HT1080 (cell line): ENCODE measurements at places on chromosomes 3 and 15.

DNA sequence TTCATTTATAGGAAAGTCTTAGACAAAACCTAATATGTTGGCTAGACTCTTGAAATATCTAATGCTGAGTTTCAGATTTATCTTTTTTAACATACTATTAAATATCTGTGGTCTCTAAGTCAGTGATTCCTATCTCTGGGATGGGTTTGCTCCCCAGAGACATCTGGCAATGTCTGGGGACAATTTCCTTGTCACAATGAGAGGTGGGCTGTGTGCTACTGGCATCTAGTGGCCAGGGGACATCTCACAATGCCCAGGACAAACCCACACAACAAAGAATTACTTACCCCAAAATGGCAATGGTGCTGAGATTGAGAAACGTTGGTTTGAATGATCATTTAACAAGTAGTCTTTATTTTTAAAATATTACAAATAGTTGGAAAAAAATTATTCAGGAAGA is 602.1 kb downstream of the MAGI1 start:
- DNase-seq: peak; percentile 46

DNA sequence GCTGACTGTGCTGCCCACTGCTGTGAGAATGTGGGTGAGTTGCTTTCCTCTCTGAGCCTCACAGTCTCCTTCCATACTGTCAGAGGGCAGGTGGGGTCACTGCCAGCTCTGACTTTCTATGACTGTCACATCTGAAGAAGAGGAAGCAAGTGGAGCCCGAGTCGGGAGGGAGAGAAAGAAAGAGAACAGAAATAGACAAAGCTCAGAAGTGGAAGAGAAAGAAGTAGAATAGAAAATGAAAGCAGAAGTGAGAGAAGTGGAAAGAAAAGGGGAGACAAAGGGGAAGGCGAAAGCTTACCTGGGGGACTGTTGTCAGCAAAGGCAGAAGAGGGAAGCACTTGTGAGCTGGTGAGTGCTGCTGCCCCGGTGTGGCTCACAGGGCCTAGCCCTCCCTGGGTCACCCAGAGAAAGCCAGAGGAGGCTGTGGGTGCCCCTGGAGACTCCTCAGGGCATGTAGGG is 57.9 kb downstream of the EPHB1 start:
- DNase-seq: no peak

- DNase-seq: no peak
Measured at GRCh38 chr15:87632364-87632763, 624.2 kb downstream of the NTRK3 start.

DNA sequence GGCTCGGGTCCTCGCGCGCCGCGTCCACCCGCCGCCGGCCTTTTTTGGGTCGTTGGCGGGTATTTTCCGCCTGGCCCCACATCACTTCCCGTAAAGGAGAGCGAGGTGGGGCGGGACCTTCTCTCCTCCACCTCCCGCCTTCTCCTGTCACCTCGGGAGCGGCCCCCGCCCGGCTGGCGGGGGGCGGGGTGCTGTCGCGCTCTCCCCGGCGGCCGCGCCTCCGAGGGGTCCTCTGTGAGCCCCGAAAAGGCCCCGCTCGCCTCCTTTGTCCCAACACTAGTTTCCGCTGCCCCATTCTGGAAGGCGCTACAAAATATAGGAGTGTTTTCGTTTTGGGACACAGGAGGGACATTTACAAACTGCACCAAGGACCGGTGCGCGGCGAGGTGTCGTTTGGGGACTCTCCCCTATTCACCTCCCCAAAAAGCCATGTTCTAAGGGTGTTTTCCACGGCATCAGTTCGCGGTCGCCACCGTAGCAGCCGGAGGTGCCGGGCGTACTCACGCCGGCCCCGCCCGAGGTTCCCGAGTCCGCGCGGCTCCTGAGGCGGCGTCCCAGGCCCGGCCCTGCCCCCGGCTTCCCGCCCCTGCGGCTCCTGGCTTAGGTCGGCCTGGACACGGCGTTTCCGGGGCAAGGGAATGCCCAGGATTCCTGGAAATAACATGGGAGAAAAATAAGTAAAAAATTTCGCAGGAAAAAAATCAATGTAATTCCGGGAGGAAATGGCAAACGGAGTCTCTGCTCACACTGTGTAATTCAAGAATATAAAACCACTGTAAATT is at the start of gene RAB27A:
Gene RAB27A (minus strand): TSS at position 68 of the 782 bp plus-strand sequence. CDS start 54,879 bp downstream, outside the sequence.
- peak; percentile 80 for DNase-seq

DNA sequence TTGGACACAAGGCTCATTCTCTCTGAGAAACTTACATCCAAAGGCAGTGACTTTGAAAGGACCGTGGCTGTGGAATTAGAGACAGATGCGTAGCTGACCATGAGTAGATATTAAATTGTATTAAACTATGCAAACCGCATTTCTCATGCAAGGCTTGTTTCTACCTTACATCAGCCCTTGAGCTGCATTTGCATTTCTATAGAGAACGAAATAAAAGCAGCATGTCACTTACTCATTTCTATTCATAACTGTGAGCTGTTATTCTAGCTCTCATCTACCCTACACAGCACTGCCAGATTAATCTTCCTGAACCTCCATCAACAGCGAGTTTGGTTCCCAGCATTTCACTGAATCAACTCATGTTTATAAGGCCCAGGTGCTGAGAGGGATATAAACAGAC is 72.3 kb downstream of the THSD4 start:
- DNase-seq: no peak

- peak; percentile 67 for DNase-seq
Measured at GRCh38 chr3:58835086-58835485, 168.5 kb upstream of the FAM3D start.

DNA sequence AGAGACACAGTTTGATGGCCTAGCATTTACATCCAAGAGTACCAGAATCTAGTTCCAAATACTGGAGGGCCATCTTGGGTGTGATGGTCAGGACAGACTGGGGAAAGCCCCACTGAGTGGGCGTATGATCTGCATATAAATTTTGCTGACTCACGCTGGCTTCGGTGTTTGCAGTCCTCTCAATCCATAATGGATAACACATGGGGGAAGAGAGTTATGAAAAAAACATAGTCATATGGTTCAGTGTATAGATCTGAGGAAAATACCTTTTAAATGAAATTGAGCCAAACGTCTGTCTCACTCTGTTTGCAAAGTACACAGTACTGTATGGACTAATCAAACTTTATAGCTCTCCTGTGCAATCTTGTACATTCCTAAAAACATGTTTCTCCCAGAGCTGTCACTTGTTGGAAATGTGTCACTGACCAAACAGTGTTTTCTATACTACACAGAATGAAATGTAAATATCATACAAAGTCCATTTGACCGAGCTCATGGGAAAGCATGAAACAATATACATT is 125.3 kb upstream of the THBS1 start:
- no peak for DNase-seq

GRCh38 chr15:101244889-101245668 is 6.8 kb downstream of the CHSY1 start:
- DNase-seq: no peak

- peak; percentile 53 for DNase-seq
Measured at GRCh38 chr15:84681831-84682230, 23.8 kb upstream of the NMB start.

DNA sequence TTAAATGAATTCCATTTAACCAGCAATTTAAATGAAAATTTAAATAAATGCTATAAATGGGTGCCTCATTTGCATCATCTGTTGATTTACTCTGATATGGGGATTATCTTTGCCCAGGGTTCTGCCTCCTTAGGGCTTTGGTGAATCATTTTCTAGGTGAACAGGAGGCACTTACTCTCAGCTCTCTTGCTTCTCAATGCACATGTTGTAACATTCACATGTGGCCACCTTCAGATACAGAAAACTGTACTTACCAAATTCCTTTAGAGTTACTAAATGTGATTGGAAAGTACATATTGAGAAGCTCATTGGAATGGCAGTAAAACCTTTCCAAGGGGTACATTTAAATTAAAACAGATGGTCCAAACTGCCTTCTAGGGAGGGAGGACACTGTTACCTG is 20.8 kb downstream of the GADL1 start:
- DNase-seq: no peak

DNA sequence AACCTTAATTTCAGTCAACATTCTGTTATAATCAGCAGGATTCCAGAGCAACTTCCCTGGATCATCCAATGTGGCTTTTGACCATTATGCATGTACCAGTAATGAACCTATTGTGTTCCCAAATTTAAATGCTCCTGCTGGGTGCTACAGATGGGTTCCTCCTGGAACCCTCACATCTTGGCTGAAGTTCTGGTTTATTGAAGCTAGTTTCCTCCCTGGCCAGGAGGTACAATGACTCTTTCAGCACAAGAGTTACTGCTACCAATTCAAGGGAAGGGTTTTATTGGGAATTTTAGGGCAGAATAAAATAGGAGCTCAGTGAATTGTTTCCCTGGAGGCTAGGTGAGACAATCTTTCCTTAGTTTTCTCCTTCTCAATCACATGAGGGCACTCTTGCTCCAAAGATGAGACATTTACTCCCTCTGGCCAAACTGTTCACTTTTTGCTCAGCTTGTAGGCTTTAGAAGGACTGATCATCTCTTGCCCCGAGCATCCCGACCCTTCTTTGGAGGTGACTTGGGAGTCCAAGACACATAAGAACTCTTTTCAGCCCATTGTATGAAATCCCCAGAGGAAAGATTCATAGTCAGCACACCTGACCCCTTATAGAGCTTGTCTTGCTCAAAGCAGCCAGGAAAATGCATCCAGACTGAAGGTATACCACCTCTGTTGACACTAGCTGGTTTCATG is 8.8 kb upstream of the NPHP3 start:
- DNase-seq: peak; percentile 28

GRCh38 chr15:41161336-41161735 is 45.3 kb upstream of the INO80 start:
- DNase-seq: no peak

- peak; percentile 45 for DNase-seq
Measured at GRCh38 chr3:194575484-194576210, 57.6 kb downstream of the TMEM44 start.

- no peak for DNase-seq
Measured at GRCh38 chr3:20246662-20247061, 60.7 kb upstream of the SGO1 start.

DNA sequence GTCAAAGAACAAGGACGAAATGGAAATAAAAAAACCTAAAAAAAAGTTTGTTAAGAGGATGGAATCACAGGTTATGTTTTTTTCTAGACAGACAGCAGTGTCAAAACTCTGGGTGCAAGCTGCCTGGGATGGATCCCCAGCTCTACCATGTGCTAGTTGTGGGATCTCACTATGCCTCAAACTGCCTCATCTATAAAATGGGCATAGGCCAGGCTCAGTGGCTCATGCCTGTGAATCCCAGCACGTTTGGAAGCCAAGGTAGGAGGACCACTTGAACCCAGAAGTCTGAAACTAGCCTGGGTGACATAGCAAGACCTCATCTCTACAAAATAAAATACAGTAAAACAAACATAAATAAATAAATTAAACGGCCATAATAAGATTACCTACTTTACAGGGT is 4.6 kb downstream of the PLD1 start:
- no peak for DNase-seq

DNA sequence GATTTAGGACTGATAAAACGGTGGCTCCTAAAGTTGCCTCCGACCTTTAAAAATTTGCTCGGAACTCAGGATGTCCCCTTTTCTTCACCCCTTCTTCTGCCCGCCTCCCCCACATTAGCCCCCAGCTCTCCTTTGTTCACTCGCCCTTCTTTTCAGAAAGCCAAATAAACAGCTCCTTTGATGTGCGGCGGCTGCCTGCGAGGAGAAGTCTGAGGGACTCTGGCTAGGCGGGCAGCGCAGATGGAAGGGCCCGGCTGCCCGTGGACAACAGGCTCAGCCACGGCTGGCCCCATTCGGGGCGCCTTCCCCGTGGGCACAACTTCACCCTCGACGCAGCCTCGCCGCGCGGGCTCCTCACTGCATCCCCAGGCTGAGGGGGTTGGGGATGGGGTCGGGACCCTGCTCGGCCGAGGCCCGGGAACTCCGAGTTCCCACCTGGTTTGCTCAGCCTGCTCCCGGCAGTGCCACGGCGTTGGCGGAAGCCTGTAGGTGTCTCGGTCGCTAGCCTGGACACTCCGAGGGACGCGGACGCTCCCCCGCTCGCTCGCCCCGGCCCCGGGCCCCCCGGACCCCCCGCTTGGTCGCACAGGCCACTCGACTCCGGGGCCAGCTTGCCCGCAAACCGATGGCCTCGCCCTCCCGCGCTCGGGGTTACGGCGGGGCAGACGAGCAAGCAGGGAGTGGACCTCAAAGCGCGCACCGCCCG is 897 bp upstream of the TLE3 start:
- DNase-seq: no peak

- DNase-seq: no peak
Measured at GRCh38 chr3:36944641-36945270, at the start of gene TRANK1. TSS of gene TRANK1 (minus strand) at chr3:36945054. CDS start at chr3:36944809, 245 bp downstream.

DNA sequence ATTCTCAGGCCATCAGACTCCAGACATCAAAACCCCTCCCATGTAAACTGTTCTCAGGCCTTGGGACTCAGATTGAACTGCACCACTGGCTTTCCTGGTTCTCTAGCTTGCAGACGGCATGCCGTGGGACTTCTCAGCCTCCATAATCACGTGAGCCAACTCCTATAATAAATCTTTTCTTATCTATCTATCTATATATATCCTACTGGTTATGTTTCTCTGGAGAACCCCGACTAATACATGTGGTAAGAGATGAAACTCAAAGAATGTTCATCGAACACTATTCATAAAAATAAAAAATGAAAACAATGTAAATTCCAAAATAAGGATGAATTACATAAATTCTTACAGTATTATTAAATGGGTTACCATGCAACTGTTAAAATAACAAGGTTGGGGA is 84.5 kb upstream of the NTRK3 start:
- DNase-seq: no peak

- peak; percentile 88 for DNase-seq
Measured at GRCh38 chr15:56798639-56799038, 65.3 kb upstream of the ZNF280D start.

DNA sequence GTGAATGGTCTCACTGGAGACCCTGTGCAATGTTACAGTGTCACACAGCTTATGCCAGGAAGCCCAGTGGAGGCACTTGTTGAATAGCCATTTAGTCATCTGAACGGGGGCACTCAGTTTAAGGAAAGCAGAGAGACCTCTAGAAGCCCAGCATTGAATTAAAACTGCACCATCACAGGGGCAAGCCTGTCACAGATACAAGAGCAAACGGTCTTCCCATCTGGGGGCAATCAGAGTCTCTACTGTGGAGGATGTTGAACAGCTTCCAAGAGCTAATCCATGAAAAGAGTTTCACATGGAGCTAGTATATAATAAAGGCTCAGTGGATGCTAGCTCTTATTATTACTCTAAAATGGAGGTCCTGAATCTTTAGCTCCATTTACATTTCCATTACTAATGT is 553.7 kb upstream of the ARRDC4 start:
- DNase-seq: no peak

DNA sequence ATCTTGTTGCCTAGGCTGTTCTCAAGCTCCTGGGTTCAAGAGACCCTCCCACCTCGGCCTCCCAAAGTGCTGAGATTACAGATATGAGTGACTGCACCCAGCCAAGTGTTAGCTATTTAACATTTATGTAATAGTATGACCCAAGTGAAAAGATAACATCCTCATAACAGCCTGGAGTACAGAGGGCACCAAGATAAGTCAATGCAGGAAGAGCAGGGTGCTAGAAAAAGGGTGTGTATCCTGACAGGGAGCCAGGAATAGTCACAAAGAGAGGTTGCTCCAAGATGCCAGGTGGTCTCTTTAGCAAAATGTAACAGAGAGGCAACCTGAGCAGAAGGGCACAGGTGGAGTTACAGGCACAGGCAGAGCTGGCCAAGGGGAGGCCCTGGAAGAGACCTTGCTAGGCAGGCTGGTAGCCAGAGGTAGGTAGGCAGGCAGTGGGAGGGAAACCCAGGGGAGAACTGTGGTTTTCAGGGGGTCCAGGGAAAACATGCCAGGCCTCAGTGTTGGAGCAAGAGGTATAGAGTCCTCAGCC is 277.4 kb downstream of the ERC2 start:
- DNase-seq: no peak

GRCh38 chr3:130242850-130243569 is 102.5 kb upstream of the COL6A5 start:
- DNase-seq: peak; percentile 27

- no peak for DNase-seq
Measured at GRCh38 chr3:182136008-182136910, 424.5 kb downstream of the SOX2 start.
